ENCODE measurements at places on chromosomes 5 and 9.

DNA sequence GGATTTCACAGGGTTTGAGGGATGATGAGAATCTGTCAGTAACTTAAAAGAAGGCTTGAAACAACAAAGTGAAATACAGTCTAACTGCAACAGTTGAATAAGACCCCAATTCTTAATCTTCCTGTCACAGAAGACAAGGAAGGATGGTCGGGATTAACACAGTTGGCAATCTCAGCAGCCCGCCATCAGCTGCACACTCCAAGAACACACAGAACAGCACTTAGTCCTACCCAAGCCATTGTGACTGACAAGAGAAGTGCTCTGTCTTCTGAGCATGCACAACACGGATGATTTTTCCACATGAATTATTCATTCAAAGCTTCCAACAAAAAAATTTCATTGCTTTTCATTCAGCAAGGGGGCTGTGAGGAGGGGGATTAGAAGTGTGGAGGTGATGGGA is 576.1 kb downstream of the TLE4 start:
- DNase-seq: no peak

GRCh38 chr5:77867914-77868313 is 91.8 kb upstream of the TBCA start:
- no peak for DNase-seq

- no peak for DNase-seq
Measured at GRCh38 chr9:89634995-89635742, 30.4 kb downstream of the GADD45G start.

DNA sequence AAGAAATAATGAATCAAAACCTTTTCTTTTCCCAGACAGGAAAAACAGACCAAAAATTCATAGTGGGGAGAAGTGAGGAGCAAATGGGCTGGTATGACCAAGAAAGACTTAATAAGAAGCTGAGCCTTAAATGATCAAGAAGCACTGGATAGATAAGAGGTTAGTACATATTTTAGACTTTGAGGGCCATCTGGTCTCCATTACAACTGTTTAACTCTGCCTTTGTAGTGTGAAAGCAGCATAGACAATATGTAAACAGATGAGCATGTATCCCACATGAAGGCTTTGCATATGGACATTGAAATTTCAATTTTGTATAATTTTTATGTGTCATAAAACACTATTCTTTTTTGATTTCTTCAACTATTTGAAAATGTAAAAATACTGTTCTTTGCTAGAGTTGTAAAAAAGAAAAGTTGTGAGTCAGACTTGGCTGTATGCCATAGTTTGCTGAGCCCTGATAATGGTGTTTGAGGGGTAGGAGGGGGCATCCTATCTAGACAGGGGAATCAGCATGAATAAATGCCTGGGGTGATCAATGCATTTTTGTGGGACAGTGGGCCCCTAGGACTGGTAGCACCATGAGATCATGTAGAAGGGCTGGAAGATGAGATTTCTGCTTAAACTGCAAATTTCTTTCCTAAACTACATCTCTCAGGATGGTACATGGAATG is 91.8 kb upstream of the GPR151 start:
- no peak for DNase-seq

- no peak for DNase-seq
Measured at GRCh38 chr9:136075881-136076678, 19.0 kb downstream of the NACC2 start.
